ENCODE measurements at places on chromosomes 6 and 20.

DNA sequence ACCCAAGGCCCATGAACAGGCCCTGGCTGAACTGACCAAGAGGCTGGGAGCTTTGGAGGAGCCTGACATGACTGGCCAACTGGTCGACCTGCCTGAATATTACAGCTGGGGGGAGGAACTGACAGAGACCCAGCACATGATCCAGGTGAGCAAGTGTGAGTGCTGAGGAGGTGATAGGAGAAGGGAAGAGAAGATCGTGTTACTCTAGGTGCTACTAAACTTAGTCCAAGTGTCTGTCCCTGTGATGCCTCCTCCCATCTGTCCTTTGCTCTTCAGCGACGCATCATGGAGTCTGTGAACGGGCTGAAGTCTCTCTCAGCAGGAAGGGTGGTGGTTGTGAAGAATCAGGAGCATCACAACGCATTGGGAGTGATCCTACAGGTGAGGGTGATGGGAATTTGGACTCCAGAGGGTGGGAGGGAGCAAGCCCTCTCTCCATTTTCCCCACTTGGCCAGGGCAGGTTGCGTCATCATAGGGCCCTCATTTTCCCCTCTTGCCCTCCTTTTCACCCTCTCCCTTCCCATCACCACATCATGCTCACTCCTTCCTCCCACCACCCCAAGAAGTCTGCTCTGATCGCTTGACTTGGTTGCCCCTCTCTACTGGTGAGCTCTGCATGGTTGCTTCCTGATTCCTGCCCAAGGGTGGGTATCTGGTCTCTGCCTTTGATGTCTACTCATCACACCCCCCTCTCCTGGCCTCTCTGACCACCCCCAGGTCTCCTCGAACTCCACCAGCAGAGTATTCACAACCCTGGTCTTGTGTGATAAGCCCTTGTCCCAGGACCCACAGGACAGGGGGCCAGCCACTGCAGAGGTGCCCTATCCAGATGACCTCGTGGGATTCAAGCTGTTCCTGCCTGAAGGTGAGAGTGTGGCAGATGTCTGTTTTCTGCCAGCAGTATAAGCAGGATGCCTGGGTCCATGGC is 4.7 kb downstream of the DXO start:
- DNase-seq: no peak

GRCh38 chr6:32700391-32701040 is 34.1 kb upstream of the HLA-DQB1 start:
- DNase-seq: no peak

DNA sequence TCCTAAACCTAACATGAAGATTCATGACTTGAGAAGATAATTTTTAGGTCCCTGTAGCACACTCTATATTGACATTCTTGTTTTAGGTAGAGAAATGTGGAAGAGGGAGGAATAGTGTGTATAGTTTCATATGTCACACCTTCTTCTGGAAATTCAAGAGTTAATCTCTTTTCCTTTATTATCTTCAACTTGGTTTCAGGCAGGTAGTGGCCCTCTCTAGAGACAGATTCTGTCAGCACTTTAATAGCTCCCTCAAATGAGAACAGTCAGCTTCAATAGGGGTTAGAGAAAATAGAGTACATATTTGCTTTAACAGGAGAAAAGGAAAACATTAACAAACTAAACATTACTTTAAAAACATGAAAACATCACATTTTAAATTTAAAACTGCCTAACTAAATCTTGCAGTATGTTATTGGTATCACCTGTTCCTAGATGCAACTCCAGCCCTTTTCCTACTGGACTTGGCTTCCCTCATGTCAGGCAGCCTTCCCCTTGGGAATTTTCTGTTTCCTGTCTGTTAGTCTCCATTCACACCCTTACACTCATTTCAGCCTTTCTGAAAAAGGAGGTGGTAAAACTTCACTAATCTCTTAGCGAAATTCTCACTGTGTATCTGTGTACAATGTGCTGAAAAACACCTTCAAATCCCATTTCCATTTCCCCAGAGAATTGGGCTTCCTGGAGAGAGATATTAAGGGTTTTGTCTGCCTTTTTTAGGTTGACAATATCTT is 192.3 kb upstream of the RNF217 start:
- no peak for DNase-seq

- no peak for DNase-seq
Observed at GRCh38 chr6:1176567-1176966, 135.3 kb upstream of the FOXQ1 start.

GRCh38 chr20:53828088-53828681 is 234.5 kb upstream of the ZNF217 start:
- DNase-seq: no peak

- no peak for DNase-seq
Observed at GRCh38 chr6:136494059-136494458, 56.2 kb downstream of the MAP7 start.

- no peak for DNase-seq
Observed at GRCh38 chr20:16517946-16518783, 55.1 kb downstream of the KIF16B start.

- DNase-seq: no peak
Observed at GRCh38 chr6:7154341-7155139, 46.8 kb downstream of the RREB1 start.

- no peak for DNase-seq
Observed at GRCh38 chr6:147033267-147033666, 170.9 kb upstream of the STXBP5 start.

DNA sequence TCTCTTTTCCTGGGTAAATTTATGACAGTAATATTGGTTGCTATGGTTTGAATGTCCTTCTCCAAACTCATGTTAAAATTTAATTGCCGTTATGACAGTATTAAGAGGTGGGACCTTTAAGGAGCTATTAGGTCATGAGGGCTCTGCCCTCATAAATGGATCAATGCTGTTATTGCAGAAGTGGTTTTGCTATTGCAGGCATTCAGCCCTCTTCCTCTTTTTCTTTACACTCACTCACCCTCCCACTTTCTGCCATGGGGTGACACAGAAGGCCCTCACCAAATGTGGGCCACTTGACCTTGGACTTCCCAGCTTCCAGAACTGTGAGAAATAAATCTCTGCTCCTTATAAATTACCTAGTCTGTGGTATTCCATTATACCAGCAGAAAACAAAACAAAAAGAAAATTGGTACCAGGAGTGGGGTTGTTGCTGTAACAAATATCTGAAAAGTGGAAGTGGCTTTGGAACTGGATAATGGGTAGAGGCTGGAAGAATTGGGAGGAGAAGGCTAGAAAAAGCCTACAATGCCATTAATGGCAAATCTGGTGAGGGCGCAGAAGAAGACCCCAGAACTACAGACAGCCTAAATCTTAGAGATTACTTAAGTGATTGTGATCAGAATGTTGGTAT is 24.8 kb upstream of the IGF2R start:
- DNase-seq: no peak

DNA sequence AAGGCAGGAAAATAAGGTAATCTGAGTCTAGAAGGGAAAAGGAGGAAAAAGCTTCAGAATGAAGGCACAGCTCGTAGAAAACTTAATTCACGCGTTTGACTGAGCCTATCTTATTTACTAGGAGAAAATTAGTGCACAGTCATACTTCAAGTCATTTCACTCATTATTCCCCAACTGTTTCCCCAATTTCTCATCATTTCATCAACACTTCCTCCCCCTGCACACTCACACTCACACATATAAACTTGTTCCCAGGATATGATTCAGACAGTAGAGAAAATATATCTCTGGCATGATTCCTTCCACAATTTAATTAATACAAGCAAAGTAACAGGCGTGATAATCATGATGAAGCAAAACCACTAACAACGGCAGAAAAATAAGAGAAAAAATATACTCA is 94.5 kb upstream of the F13A1 start:
- no peak for DNase-seq

DNA sequence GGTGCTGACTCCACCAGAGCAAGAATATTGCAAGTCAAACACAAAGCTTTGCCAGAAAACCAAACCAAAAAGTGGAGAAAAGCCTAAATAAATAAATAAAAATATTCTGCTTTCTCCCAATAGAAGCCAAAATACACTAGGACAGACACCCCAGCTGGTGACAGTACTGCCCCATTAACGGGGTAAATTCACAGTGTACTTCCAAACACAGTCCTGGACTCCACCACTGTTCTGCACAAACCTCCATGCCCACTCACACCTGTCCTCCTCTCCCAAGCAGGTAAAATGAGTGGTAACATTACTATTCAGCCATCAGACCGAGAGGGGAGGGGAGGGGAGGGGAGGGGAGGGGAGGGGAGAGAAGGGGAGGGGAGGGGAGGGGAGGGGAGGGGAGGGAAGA is 70.7 kb downstream of the RALGAPA2 start:
- DNase-seq: no peak

DNA sequence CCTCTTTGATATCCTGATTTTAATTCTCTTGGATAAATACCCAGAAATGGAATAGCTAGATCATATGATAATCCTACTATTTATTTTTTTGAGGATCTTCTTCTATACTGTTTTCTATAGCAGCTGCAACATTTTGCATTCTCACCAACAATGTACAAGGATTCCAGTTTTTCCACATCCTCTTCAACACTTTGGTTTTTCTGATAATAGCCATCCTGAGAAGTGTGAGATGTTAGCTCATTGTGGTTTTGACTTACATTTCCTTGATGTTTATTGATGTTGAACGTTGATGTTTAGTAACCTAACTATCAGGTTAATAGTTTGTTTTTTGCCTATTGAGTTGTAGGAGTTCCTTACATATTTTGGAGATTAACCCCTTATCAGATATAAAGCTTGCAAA is 217.3 kb downstream of the LRFN2 start:
- DNase-seq: no peak

- DNase-seq: no peak
Observed at GRCh38 chr20:59676126-59676850, 71.9 kb downstream of the PHACTR3 start.

- DNase-seq: no peak
Observed at GRCh38 chr6:52352239-52353018, 9.5 kb upstream of the PAQR8 start.

- DNase-seq: no peak
Observed at GRCh38 chr6:44301782-44302564, 11.2 kb downstream of the AARS2 start.

- DNase-seq: no peak
Observed at GRCh38 chr20:19317237-19318069, 105.0 kb downstream of the SLC24A3 start.

DNA sequence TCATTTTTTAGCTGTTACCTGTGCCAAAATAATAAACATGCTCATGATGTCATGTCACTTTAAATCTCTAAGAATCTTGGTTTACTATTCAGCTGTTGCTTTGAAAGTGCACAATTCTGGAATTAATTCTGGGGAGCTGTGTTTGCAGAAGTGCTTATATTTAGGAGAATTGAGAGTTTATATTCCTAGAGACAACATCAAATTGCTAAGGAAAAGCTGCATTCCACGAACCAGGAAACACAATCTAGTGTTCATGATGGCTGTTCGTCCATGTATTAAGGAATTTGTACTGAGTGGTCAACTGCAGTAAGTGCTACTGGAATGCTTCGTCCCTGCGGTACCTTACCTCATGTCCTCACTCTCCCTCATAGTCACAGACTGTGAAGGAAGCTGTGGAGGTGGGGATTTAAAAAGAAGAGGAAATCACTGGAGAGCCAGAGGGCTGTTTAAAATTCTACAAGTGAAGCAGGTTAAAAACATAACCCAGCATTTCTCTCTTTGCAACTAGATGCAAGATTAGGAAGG is 161.0 kb downstream of the TRMT11 start:
- no peak for DNase-seq

- no peak for DNase-seq
Observed at GRCh38 chr6:94736236-94736635, 841.1 kb upstream of the MANEA start.

- no peak for DNase-seq
Observed at GRCh38 chr6:123062670-123063069, 66.6 kb downstream of the CLVS2 start.

DNA sequence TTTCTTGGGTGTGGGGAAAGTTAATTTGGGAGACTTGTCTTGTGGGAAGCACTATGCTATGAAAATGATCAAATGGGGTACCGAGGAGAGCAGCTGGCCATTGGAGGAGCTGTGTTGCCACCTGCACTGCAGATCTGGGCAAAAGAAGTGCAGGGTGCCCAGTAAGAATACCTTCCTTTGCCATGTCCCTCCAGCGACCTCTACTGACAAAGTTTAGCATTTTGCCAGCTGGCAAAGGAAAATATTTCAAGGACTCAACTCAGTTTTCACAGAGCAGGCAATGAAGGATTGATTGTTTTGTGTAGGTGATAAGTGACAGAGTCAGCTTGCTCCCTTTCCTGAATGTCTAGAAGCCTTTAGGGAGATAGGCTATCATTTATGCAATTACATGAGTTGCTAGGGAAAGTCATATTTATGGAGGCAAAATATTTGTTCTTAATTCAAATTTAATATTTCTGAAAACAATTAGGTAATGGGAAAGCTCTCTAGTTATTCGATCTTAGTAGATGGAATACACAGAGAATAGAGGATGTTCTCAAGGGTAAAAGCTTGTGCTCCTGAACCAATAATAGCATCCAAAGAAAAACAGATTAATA is 118.4 kb downstream of the FARS2 start:
- no peak for DNase-seq

Measured in stimulated activated CD8-positive, alpha-beta memory T cell treated with anti-CD3 and anti-CD28 coated beads, Interleukin-12 subunit alpha, Interleukin-12 subunit beta, amount 100 ng/mL, for 1 hour (primary cell).